Activated CD4-positive, alpha-beta T cell treated with anti-CD3 and anti-CD28 coated beads, Interleukin-2, amount 50 U/mL, for 1 hour (primary cell): ENCODE measurements at places on chromosomes 3 and 15.

- no peak for DNase-seq
These were observed 1.4 kb downstream of the TRIP4 start for GRCh38 chr15:64389036-64389435.

- no peak for DNase-seq
These were observed 125.4 kb downstream of the FNDC3B start for GRCh38 chr3:172164620-172165362.

- DNase-seq = no peak
These were observed 179.5 kb upstream of the NSMCE3 start for GRCh38 chr15:29449136-29449535.

DNA sequence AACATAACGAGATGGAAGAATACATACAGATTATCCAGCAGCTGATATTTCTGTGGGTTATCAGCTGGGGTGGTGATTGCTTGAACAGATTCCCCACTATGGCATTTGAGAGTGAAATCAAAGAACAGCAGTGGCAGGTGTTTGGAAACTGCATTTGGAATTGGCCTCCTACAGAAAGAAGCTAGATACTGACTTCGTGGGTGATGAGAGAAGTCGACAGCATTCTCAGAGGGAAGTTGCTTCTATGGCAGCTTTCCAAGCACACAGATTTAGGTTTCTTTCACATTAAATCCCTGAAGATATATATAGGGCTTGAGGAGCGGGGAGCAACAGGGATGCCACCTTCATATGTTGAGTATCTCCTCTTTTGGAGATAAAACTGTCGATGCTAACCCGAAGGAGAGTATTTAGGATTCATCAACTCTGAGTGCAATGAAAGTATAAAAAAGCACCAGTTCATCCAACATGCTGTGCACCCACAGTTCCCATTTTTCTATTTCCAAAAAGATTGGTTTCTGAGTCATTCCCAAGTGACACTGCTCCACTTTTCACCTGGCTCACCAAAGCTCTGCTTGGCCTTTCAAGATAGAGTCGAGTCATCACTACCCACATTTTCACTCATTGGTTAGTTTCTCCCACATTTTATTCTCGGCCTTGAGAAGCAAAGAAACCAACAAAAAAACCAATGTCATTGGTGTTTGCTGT is 579.8 kb upstream of the SUCLG2 start:
- DNase-seq = no peak

GRCh38 chr3:127152684-127153505 is 40.0 kb upstream of the PRR23E start:
- no peak for DNase-seq

GRCh38 chr3:84260596-84260995 is 698.2 kb upstream of the CADM2 start:
- no peak for DNase-seq

DNA sequence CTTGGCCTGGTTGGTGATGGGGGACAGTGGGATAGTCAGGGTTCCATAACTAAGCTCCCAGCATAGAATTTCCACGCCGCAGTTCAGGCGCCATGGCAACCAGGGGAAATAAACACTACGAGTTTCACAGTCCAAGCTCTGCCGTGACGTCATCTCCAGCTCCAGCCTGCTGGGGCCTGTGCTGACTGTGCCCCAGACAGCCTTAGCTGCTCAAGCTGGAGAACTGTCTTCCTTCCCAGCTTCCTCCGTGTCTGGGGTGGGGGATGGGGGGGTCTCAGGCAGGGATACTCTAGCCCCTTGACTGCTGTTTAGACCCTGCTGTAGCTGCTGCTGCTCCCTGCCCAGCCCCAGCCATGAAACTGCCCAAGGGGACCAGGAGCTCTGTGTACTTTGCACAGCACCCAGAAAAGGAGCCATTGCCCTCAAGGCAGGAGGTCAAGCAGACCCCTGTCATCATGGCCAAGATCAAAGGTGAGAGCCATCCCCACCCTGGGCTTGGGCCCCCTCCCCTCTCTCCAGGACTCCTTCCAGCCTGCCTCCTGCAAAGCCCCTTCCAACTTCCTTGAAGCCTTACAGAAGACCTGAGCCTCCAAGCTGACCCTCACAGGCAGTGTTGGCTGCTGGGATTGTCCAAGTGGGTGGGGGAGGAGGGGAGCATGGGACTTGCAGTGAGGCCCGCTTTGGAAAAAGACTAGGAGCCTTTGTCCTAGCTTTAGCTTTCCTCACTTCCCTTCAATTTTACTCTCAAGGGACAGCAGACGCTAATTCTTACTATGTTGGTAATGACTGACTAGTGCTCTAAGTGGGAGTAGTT is 11.4 kb upstream of the CSPG4 start:
- peak; percentile 55 for DNase-seq

- DNase-seq = no peak
These were observed 38.0 kb upstream of the DPH6 start for GRCh38 chr15:35583863-35584528.

GRCh38 chr3:53709256-53709655 is 137.0 kb downstream of the CHDH start:
- DNase-seq = no peak

DNA sequence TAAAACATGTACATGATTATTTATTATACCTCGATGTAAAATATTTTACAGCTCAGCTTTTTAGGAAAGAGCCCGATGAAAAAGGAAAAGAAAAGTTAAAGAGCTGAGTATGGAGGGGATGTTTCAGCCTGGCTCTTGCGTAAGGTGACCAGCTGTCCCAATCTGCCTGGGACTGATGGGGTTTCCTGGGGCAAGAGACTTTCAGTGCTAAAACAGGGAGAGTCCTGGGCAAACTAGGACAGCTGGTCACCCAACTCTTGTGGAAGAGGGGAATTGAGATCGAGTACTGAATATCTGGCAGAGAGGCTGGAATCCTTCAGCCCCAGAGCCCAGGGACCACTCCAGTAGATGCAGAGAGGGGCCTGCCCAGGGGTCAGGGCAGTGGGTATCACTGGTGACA is 21.0 kb downstream of the DUOX2 start:
- no peak for DNase-seq

DNA sequence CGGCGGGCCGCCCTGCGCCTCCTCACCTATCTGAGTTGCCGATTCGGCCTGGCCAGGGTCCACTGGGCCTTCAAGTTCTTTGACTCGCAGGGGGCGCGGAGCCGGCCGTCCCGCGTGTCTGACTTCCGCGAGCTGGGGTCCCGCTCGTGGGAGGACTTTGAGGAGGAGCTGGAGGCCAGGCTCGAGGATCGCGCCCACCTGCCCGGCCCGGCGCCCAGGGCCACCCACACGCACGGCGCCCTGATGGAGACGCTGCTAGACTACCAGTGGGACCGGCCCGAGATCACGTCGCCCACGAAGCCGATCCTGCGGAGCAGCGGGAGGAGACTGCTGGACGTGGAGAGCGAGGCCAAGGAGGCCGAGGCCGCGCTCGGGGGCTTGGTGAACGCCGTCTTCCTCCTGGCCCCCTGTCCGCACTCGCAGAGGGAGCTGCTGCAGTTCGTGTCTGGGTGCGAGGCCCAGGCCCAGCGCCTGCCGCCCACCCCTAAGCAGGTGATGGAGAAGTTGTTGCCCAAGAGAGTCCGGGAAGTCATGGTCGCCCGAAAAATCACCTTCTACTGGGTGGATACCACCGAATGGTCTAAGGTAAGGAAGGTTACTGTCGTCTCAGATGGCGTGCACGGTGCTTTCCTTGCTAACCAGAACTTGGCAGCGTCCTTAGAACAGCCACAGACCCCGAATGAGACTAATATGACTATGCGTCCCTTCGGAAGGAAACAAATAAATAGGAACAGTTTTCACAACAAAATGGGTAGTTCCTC is 567 bp downstream of the TICRR start:
- DNase-seq = no peak

- DNase-seq = no peak
These were observed 200.8 kb upstream of the C2CD4B start for GRCh38 chr15:62365795-62366442.

- DNase-seq = peak; percentile 66
These were observed 17.6 kb upstream of the EPHB3 start for GRCh38 chr3:184543843-184544512.

DNA sequence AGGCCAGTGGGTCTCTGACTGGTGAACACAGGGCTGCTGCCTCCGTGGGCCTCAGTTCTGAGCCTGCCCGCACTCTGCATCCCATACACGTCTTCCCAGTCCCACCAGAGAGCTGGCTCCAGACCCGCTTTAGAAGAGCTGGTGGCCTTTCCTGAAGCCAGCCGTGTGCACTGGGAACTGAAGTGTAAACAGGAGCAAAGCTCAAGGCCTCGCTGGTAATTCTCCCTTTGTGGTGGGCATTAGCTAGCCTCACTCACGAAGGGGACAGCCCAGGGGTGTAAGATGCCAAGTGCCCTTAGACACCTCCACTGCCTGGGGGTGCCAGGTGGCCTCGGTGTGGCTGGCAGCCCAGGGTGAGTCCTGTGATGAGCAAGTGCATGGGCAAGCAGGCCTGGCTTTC is 12.9 kb upstream of the LINGO1 start:
- DNase-seq = no peak

- no peak for DNase-seq
These were observed 15.9 kb downstream of the TLNRD1 start for GRCh38 chr15:81016489-81017068.

- DNase-seq = no peak
These were observed 110.5 kb upstream of the SLC24A5 start for GRCh38 chr15:48010316-48010715.

DNA sequence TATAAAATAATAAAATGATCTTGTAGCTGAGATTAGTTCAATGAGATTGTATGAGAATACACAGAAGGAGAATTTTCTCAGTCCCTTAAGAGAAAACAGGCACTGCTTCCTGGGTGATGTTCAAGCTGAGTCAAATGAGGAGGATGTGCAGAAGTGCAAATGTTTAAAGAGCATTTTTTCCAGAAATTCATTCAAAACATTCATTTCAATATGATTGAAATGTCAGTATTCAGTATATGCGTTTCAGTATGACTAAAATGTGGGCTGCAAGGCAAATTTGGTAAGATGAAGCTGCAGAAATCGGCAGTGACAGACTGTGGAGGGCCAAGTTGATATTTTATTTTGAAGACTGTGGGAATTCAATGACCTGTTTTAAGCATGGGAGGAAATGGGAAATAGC is 19.3 kb upstream of the PYDC2 start:
- no peak for DNase-seq

DNA sequence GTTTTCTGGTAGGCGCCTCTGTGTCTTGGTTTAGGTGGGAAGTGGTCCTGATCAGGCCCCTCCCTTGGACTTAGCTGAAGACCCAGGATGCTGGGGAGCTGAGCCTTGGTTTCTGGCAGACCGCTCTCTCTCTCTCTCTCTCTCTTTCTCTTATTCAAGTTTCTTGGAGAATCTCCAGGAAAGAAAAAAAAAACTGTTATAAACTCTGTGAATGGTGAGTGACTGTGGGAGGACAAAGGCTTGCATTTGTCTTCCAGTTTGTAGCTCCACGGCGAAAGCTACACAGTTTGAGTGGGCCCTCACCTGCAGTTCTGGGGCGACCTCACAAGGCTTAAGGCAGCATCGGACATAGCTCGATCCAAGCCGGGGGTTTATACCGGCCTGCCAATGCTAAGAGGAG is 7.5 kb downstream of the DET1 start:
- DNase-seq = no peak

- no peak for DNase-seq
These were observed 5.6 kb downstream of the SCAMP2 start for GRCh38 chr15:74867466-74868038.

DNA sequence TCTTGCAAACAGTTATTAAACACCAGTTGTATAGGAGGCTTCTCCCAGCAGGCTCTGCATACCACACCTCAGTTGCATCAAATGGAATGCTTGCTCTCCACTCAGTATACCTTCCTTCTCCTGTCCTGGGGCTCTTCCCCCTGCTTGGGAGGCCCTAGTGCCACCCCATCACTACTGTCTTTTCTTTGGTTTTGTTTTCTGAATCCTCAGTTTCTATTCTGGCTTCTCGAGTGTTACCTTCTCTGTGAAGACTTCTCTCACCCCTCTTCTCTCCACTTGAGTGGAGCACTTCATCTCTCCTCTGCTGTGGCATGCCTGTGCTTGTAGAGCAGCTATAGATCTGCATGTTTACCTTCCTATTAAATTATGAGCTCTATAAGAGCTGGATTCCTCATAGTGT is 75.7 kb upstream of the TPRG1 start:
- DNase-seq = no peak

GRCh38 chr3:1774597-1774996 is 324.1 kb upstream of the CNTN4 start:
- no peak for DNase-seq

- no peak for DNase-seq
These were observed 917.6 kb downstream of the EPHA3 start for GRCh38 chr3:90025019-90025418.

DNA sequence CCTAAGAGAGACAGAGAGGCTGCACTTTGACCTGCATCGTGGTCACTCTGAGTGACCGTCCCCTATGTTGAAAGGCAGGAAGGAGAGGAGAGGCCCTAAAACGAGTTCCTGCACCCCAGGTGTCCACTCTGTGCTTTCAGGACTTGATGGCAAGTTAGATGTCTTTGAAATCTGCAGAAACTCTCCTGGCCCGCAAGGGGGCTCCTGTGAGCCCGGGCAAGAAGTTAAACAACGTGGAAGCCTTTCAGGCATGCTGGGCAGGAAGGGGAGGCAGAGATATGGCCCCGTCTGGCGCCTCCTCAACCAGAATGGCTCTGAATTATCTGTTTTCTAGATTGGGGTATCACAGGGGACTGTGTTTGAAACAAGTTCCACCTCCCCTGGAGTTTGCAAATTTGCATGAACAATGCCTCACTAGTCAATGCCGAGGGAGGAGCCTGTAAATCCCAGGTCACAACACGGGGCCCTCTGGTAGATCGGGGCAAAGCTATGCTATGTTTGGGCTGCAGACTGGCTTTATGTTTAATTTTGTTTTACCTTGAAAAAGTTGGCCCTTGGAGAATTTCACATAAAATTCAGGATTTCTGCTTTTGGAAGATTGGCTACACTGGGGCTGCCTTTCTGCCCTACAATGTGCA is 9.8 kb downstream of the CTXND1 start:
- DNase-seq = no peak

DNA sequence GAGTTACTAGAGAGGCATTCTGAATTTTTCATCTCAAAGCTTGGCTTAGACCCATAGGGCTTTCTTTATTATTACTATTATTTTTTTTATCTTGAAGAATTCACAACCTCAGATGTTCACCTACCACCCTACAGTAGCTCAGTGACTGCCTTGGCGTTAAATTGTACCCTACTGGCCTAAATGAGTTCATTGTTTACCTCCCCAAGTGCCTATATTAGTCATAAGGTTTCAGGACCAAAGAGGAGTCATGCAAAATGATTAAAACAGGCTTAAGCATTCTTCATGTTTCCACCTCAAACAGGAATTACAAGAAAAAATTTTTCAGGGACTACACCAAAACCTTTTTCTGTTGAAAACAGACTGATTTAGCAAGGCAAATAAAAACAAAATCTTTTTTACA is 751.5 kb downstream of the SQOR start:
- DNase-seq = no peak
